ENCODE measurements at places on chromosomes 1 and 21.

DNA sequence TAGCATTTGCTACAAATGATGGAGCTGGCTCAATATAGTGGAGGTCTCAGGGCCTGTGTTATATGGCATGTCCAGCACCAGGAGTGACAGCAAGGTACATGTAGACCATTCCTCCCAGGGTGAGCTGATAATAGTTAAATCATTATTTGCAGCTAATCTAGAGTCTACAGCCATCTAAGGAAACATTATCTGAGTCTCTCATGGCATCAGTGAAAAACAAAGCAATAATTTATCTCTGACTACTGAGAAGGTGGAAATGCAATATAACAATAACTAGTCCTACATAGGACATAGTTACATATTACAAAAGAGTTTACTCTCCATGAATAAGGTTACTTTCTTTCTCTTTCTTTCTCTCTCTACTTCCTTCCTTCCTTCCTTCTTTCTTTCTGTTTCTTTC lies 143.4 kb upstream of the KCNK2 start:
- DNase-seq: no peak

- no peak for DNase-seq
Observed at GRCh38 chr1:182786223-182786994, 3.2 kb upstream of the NPL start.

- DNase-seq: no peak
Observed at GRCh38 chr1:56819387-56819899, at the start of gene FYB2. Gene FYB2, minus strand, starts transcription at chr1:56819404. Its CDS starts 114 bp downstream, at chr1:56819290.

- no peak for DNase-seq
Observed at GRCh38 chr1:199297887-199298286, 659.0 kb downstream of the PTPRC start.

DNA sequence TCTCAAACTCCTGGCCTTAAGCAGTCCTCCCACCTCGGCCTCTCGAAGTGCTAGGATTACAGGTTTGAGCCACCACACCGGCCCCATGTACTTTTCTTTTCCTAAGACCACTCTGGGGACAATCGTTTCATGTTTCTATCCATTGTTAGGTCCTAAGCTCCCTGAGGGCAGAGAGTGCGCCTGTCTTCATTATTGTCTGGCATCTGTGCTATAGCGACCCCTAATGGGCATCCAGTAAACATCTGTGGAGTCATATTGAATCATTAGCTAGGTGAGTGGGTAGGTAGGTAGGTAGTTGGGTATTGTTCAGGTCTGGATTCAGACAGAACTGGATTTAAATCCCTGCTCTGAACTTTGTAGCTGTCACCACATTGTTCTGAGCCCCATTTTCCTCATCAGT lies 66.1 kb downstream of the TMEM53 start:
- DNase-seq: no peak

DNA sequence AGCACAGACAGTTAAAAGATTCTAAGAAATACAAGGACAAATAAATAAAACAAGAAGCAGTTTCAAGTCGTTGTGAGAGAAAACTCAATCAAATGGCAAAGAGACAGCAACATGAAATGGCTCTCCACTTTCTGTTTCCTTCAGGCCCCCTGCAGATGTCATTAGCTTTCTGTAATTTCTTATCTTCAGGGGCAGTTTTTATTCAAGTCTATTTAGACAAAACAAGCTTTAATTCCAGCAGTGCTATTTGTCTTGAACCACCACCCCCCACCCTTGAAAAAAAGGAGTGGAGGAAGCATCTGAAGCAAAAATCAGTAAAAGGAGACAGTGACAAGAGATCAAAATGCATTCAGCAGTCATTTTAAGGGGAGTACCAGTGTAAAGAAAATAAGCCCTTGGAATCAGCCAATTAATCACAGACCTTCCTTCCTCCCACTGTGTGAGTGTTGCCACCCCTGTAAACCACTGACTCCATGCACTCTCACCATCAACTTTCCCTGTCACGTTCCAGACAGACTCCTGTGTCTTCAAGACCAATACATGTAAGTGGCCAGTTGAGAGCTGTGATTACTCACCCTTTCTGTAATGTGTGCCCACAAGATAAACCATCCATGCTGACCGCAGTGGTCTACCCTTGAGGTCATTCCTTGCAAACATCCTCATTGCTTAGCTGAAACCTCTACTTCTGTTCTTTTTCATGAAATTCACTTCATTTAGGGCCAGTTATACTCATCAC lies 136.1 kb upstream of the HOOK1 start:
- DNase-seq: peak; percentile 69

DNA sequence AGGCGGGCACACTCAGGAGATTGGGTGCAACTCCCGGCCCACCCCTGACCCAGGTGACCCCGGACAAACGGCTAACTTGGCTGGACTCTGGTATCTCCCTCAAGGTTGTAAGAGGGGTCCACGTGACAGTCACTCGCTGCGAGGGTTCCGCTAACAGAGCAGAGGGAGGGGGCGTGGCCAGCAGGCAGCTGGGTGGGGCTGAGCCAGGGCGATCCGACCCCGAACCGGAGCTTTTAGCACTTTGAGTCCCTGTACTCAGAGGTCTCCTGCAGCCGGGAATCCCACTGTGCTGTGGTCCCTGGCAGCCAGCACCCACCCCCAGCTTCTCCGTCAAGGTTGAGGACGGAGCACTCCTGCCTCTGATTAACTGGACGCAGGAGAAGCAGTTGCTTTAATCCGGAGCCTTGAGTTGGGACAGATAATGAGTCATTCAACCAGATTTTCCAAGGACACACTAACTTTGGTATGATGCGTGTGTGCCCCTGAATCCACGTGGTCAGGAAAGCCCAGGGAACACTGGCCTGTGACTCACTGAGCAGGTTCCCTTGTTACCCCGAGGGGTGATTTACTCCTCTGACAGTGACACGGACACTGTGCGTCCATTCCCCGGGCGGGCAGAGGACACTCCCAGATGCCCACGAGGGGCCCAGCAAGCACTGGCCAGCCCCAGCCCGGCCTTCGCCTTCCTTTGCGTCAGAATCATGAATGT lies 16.8 kb downstream of the TRPM2 start:
- peak; percentile 36 for DNase-seq

DNA sequence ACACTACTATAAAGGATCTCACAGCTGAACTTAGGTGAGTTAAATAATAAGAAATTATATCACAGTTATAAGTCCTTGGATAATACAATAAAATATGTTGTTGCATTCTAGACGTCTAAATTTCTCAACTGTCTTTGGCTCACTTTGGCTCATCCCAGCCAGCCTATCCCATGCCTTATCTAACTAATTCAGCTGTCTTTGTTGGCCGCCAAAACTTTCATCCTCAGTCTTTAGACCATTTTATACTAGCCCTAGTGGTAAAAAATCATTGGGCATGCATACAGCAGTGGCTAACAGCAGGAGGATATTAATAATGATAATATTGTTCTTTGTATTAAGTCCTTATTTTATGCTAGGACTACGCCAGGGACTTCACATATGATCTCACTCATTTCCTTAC lies 59.3 kb downstream of the CCDC18 start:
- no peak for DNase-seq

DNA sequence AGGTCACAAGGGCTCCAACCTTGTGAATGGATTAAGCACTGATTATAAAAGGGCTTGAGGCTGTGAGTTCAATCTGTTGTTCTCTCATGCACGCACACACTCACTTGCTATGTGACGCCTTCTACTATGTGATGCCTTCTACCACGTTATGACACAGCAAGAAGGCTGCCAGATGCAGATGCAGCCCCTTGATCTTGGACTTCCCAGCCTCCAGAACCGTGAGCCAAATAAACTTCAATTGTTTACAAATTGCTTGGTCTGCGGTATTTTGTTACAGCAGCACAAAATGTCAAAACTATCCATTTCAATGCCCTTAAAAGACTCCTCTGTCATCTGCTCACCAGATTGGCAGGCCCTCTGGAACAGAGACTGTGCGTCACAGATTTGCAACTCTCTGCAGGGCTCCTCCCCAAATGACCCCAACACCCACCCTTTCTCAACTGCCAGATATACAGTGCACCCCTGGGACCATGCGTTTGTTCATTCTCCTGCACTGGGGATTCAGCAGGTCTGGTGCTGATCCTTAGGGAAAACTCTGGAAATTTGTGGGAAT lies 47.8 kb upstream of the KANK4 start:
- no peak for DNase-seq

DNA sequence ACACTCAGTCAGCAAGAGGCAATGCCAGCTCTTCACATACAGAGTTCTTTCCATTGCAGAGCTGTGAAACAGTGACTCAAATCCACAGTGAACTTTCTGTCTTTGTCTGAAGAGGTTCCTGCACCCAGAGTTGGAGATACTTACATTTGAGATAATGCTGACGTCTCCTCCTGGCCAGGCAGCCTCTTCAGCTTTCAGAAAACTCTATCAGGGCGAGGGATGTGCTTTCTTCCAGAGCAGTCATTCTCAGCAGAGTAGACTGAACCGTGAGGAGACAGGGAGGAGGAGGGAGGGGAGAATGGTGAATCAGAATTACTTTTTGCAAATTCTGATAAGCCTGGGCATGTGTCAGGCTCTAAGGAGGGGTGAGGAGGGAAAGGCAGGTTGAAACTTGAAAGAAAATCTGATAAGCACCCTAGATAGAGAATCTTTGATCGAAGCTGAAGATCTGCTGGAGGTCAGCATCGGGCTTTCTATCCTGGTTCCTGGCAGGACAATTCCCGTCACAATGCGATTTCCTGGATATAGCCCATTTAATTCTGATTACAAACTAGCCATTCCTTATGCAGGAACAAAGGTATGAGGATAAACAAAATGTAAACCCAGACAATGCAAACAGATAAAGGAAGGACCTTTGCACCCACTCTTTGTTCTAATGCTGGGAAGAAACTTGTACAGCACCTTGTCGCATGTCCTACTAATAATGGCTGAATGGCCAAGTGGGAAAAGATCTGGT lies 18.9 kb upstream of the NID1 start:
- no peak for DNase-seq

DNA sequence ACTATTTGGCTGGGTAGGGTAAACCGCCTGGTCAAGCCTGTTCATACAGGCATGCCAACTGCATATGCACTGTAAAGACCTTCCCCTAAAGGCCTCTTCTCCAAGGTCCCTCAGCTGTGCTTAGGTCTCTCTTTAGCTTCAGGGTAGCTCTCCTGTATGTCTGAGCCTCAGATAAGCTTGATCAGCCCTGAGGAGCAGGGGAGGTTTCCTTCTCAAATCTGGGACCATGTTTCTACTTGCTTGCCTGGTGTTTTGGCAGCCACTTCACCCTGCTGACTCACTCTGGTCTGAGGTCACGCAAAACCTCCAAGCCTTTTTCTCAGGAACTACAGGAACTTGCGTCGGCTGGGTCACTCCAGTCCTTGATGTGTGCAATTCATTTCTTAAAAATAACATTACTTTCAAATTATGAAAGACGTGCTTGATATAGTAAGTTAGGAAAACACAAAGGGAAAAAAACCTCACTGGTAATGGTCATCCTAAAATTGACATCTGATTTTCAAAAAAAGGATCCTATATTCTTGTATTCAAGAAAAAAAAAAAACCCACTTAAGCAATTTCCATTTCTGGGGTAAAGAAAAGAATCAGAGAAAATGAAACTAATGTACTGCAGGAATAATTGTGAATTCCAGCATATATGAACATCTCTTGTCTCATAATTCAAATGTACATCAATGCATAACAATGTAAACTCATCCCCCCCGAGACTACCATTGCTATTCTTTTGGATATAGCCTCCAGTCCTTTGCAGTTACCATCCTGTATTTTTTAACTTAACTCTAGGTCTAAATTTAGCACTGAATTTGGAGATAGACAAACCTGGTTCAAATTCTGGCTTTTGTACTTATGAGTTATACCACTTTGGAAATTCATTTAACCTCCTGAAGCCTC lies 24.8 kb upstream of the RNF19B start:
- DNase-seq: peak; percentile 92

DNA sequence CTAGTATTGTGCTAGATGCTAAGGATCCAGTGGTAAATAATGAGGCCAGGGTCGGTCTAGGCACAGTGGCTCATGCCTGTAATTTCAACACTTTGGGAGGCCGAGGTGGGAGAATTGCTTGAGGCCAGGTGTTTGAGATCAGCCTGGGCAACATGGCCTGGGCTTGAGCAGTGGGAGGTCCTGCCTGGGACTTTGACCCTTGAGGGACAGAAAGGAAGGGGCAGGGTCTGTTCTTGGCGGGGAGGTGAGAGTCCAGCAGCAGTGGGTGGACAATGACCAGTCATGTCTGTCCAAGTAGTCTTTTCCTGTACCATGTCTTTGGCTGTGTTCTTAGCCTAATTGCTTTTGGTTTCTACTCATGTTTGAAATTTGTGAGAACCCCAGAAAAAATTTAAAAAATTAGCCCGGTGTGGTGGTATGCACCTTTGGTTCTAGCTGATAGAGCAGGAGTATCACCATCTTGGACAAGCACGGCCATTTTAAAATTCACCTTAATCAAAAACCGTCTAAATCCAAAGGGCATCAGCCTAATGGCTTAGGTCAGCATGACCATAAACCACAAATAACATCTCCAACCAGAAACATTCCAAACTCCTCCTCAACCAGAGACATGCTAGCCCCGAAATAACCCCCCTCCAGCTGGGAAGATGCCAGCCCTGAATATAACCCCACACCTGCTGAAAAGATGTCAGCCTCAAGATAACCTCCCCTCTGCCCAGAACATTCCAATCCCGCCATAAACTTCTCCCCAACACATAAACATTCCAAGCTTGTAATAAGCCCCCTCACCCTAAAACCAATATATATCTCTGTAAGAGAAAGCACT lies 6.8 kb upstream of the AK2 start:
- no peak for DNase-seq

- DNase-seq: no peak
Observed at GRCh38 chr1:56496821-56497772, 82.3 kb downstream of the PLPP3 start.

GRCh38 chr1:208235982-208236761 lies 8.0 kb downstream of the PLXNA2 start:
- no peak for DNase-seq

GRCh38 chr1:8847990-8848389 lies 30.5 kb downstream of the ENO1 start:
- no peak for DNase-seq

DNA sequence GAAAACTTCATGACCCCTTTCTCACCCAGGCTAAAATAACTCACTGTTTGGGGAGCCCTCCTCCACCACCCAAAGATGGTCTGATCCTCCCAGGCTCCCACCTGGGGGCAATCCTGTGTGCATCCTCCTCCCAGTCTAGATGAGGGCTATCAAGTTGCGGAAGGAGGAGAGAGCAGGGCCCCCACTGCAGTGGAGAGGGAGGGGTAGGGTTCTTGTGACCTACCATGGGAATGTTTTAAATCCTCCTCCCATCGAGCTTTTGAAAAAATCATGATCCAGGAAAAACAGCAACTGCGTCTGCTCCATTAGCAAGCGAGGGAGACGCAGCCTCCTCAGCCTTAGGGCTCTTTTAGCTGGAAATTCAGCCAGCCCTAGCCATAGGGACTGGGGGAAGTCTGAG lies 80.0 kb downstream of the NAV1 start:
- DNase-seq: no peak

GRCh38 chr21:38797470-38797869 lies 8.3 kb upstream of the ETS2 start:
- DNase-seq: no peak

- DNase-seq: peak; percentile 79
Observed at GRCh38 chr1:168121401-168122011, 15.2 kb downstream of the GPR161 start.

- DNase-seq: no peak
Observed at GRCh38 chr21:19603011-19603593, 1199.5 kb upstream of the TMPRSS15 start.

GRCh38 chr1:186476264-186477040 lies 15.5 kb upstream of the PDC start:
- no peak for DNase-seq

- no peak for DNase-seq
Observed at GRCh38 chr1:152020849-152021248, 16.0 kb downstream of the S100A11 start.

GRCh38 chr1:21322681-21323016 lies 32.4 kb upstream of the ECE1 start:
- DNase-seq: no peak
